Thoracic aorta (tissue), 2 donors: ENCODE measurements at places on chromosomes 2 and 18.
A peak's percentile ranks its signal among the peaks of the same experiment; 100 is the strongest.

DNA sequence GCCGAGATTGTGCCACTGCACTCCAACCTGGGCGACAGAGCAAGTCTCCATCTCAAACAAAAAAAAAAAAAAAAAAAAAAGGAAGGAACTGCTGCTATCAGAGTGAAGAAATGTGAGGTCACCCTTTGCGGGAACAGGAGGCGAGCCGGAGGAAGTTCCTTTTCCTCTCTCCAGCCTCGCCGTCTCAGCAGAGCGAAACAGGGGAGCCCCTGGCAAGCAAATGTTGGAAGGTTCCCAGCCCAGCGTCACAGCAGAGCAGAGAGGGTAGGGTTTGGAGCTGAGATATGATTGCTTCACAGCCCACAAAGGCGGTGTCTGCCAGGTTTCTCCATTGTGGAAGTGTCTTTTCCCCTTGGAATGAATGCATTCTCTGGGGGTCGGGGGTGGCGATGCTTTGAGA lies 28.5 kb downstream of the SLC20A1 start:
- H3K27me3 ChIP-seq = no peaks in the 10 kb centered on the region
- H3K27ac ChIP-seq = no peak overlapping the region
- H3K4me1 ChIP-seq = peaks cover 1% of the 10 kb centered on the region
- peak; percentile 16 for DNase-seq

- DNase-seq = no peak
- peak overlapping the region; percentile 92 for H3K4me3 ChIP-seq
- peaks cover 31% of the 10 kb centered on the region for H3K4me1 ChIP-seq
- H3K36me3 ChIP-seq = no peaks in the 10 kb centered on the region
- no peaks in the 10 kb centered on the region for H3K27me3 ChIP-seq
- peak overlapping the region; percentile 94 for H3K27ac ChIP-seq
Measured at GRCh38 chr18:13222856-13223281, 4.3 kb downstream of the LDLRAD4 start.

DNA sequence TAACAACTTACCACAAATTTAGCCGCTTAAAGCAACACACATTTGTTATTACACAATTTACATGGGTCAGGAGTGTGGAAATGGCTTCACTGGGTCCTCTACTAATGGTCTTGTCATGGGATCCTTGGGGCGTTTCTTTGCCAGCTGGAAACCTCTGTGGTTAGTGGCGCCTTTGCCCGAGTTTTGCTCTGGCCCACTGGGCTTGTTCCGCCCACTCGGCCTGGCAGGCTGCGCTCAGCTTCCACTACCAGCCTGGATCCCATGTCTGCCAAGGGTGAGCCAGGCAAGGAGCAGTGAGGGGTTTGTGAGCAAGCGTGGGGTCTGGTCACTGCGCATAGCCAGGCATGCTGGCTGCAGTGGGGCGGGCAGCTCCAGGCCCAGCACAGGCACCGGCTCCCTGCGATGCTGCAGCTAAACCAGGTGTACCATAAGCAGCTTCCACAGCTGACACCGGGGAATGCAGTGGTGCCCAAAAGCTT lies 16.2 kb upstream of the MBD2 start:
- DNase-seq = no peak
- H3K4me1 ChIP-seq = no peaks in the 10 kb centered on the region
- H3K4me3 ChIP-seq = no peak overlapping the region
- no peaks in the 10 kb centered on the region for H3K36me3 ChIP-seq
- peak overlapping the region; percentile 32 for H3K27ac ChIP-seq

DNA sequence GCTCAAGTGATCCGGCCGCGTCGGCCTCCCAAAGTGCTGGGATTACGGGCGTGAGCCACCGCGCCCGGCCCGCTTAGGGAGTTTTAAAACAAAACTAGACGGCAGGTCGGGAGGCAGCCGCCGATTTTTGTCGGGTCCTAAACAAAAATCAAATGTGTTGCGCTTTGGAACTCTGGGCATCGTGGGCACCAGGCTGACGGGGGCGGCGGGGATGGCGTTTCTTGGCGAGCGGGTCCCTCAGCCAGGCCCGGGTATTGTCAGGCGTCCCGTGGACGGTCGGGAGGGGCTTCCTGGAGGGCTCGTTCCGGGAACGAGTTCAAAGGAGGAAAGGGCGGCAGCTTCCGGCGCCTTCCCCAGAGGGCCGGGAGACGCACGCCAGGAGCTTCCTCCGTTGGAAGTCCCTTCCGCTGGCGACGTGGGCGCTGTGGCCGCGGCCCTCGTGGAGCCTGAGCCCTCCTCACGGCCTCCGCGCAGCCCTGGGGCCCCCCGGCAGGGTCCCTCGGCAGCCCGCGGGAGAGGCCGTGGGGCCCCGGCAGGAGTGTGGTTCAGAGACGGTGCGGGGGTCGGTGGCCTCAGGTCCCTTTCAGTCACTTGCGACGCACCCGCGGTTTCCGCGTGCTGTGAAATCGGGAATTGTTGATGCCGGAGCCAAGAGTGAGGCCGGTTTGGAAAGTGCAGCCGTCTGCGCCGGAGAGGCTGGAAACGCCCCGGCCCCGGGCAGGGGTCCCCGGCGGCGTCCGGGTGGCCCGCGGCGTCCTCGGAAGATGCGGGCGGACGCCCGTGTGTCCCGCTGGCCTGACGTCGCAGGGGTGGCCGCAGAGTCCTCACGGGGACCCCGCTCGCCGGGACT lies 59.3 kb downstream of the EMILIN2 start:
- DNase-seq = no peak
- peaks cover 5% of the 10 kb centered on the region for H3K36me3 ChIP-seq
- no peaks in the 10 kb centered on the region for H3K27me3 ChIP-seq
- peaks cover 41% of the 10 kb centered on the region for H3K4me1 ChIP-seq
- H3K27ac ChIP-seq = no peak overlapping the region
- H3K4me3 ChIP-seq = peak overlapping the region; percentile 76

DNA sequence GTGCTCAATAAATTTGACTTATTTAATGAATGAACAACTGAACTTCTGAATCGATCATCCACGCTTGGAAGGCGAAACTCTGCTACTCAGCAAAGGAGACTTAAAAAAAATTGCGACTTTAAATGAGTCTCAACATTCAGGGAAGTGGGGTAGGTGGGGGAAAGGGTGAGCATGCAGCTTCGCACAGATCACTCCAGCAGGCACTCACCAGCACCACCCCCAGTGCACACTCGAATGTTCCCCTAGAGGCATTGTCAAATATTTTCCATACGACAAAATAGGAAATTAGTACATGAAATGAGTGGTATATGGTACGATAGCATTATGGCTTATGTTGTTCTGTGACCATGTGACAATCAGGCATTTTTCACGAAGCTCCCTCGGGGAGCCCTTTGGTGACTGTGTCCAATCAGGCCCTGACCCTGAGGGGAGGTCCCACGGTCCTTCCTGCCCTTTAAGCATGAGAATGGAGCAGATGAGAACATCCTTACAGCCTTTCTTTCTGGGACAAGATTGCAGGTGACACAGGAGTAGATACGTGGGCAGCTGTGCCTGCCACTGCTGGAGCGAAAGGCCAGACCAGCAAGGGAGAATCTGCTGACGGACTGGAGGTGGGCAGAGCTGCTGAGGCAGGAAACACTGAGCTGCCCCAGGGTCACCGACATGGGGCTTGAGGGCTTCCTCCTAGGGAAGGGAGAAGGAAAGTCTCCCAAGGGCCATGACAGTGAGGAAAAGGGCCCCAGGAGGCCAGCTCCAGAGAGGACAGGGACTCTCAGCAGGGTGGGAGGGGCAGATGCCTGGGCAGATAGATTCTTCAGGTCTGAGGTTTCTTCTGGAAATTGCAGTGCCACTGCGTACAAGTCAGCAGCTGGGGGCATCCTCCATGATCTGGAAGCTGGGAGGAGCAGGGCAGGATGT lies 101.3 kb upstream of the ID2 start:
- H3K36me3 ChIP-seq = no peaks in the 10 kb centered on the region
- no peaks in the 10 kb centered on the region for H3K27me3 ChIP-seq
- H3K4me1 ChIP-seq = peaks cover 14% of the 10 kb centered on the region
- no peak overlapping the region for H3K27ac ChIP-seq
- DNase-seq = no peak

GRCh38 chr2:227326783-227327182 lies 1.7 kb downstream of the MFF start:
- H3K4me1 ChIP-seq = peaks cover 26% of the 10 kb centered on the region
- DNase-seq = no peak
- H3K27me3 ChIP-seq = no peaks in the 10 kb centered on the region

- no peak for DNase-seq
- no peak overlapping the region for H3K27ac ChIP-seq
- H3K4me1 ChIP-seq = peaks cover 1% of the 10 kb centered on the region
- H3K4me3 ChIP-seq = no peak overlapping the region
- H3K27me3 ChIP-seq = no peaks in the 10 kb centered on the region
Measured at GRCh38 chr2:127187831-127188230, 32.3 kb downstream of the CYP27C1 start.

- H3K27ac ChIP-seq = no peak overlapping the region
- H3K4me1 ChIP-seq = no peaks in the 10 kb centered on the region
- H3K27me3 ChIP-seq = no peaks in the 10 kb centered on the region
- no peak overlapping the region for H3K4me3 ChIP-seq
- H3K36me3 ChIP-seq = no peaks in the 10 kb centered on the region
- DNase-seq = no peak
Measured at GRCh38 chr2:125925891-125926546, 729.9 kb upstream of the GYPC start.

DNA sequence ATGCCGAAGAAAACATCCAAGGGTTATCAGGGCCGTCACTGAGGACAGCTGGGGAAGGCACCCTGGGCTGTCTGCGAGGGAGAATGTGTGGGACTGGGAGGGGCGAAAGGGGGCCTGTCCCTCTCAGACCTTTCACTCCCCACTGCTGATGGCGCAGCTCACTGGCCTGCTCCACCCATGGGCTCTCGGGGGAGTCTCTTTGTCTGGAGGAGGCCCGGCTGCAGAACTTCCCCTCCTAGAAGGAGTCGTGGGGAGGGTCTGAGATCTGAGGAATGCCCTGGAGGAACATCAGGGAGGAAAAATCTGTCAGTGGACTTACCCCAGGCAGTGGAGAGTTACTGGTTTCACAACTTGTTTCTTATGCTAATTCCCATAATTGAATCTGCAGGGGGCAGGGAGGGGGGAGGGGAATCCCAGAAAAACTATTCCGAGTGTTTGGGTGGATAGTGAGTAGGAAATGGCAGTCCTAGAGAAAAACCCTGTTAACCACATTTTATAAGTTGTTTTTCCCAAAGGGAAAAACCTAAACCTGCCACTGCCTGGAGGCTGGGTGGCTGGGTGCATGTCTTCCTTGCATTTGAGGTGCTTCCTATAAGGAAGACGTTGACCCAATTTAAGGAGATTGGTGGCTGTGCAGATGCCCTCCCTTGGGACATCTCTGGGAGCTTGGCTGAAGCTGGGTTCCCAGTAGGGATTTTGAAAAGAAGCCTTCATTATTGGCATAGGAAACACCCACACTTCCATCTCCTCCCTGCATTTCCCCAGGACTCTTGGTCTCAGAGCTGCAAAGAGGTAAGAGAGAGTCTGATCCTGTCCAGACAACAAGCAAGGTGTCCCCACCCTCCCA lies 11.7 kb upstream of the SEMA4C start:
- no peaks in the 10 kb centered on the region for H3K36me3 ChIP-seq
- H3K27me3 ChIP-seq = no peaks in the 10 kb centered on the region
- H3K4me3 ChIP-seq = no peak overlapping the region
- no peak for DNase-seq

- no peak for DNase-seq
- H3K27me3 ChIP-seq = no peaks in the 10 kb centered on the region
- H3K4me1 ChIP-seq = no peaks in the 10 kb centered on the region
- H3K27ac ChIP-seq = no peak overlapping the region
- no peaks in the 10 kb centered on the region for H3K36me3 ChIP-seq
Measured at GRCh38 chr18:39209173-39209572, 1643.6 kb upstream of the CELF4 start.

GRCh38 chr2:62573137-62573731 lies 67.2 kb upstream of the TMEM17 start:
- no peaks in the 10 kb centered on the region for H3K36me3 ChIP-seq
- peaks cover 6% of the 10 kb centered on the region for H3K4me1 ChIP-seq
- DNase-seq = no peak
- H3K27ac ChIP-seq = no peak overlapping the region

- no peak for DNase-seq
- H3K27me3 ChIP-seq = no peaks in the 10 kb centered on the region
- H3K4me3 ChIP-seq = no peak overlapping the region
- peaks cover 24% of the 10 kb centered on the region for H3K36me3 ChIP-seq
- H3K27ac ChIP-seq = no peak overlapping the region
- no peaks in the 10 kb centered on the region for H3K4me1 ChIP-seq
Measured at GRCh38 chr2:240460781-240461431, 25.4 kb downstream of the GPC1 start.

DNA sequence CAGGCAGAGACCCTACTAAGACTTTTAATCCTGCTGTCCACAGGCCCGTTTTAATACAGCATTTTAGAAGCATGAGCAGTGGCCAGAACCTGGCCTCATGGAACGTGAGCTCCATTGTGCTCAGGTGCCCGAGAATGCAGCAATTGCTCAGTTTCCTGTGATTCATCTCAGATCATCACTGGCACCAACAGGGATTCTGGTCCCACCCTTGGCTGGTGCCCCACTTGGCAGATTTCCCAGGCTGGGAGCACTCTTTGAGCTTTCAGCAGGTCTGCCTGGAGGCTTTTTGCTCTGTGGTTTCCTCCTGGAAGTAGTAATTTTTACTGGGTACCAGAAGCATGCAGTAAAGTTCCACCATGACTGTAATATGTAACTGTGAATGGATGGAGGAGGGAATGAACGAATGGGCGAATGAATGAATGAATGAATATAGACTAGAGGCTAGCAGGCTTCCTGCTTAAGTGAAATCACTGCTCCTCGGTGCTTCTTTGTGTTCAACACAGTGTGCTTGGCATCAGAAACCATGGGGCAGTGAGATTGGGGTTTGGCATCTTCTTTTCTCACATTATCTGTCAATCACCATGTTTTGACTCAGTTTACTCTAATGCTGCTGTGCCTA lies 312.9 kb downstream of the PRKCE start:
- H3K36me3 ChIP-seq = no peaks in the 10 kb centered on the region
- no peak overlapping the region for H3K4me3 ChIP-seq
- H3K27ac ChIP-seq = peak overlapping the region; percentile 24
- no peak for DNase-seq
- peaks cover 41% of the 10 kb centered on the region for H3K4me1 ChIP-seq

GRCh38 chr2:62704654-62705006 lies 883 bp upstream of the EHBP1 start:
- peaks cover 32% of the 10 kb centered on the region for H3K4me1 ChIP-seq
- H3K27ac ChIP-seq = peak overlapping the region; percentile 65
- H3K36me3 ChIP-seq = no peaks in the 10 kb centered on the region

DNA sequence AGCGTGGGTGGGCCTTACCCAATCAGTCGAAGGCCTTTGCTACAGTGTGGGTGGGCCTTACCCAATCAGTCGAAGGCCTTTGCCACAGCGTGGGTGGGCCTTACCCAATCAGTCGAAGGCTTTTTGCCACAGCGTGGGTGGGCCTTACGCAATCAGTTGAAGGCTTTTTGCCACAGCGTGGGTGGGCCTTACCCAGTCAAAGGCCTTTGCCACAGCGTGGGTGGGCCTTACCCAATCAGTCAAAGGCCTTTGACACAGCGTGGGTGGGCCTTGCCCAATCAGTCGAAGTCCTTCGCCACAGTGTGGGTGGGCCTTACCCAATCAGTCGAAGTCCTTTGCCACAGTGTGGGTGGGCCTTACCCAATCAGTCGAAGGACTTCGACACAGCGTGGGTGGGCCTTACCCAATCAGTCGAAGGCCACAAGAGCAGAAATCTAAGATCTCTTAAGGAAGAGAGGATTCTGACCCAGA lies 16.3 kb upstream of the GAL3ST2 start:
- no peak for DNase-seq
- no peaks in the 10 kb centered on the region for H3K4me1 ChIP-seq
- no peak overlapping the region for H3K4me3 ChIP-seq
